ENCODE measurements at places on chromosomes 2 and 18. TPM values are rescaled to one million over a fixed set of nuclear protein-coding genes. Genes with fewer than 3 reads are reported as not detected.

DNA sequence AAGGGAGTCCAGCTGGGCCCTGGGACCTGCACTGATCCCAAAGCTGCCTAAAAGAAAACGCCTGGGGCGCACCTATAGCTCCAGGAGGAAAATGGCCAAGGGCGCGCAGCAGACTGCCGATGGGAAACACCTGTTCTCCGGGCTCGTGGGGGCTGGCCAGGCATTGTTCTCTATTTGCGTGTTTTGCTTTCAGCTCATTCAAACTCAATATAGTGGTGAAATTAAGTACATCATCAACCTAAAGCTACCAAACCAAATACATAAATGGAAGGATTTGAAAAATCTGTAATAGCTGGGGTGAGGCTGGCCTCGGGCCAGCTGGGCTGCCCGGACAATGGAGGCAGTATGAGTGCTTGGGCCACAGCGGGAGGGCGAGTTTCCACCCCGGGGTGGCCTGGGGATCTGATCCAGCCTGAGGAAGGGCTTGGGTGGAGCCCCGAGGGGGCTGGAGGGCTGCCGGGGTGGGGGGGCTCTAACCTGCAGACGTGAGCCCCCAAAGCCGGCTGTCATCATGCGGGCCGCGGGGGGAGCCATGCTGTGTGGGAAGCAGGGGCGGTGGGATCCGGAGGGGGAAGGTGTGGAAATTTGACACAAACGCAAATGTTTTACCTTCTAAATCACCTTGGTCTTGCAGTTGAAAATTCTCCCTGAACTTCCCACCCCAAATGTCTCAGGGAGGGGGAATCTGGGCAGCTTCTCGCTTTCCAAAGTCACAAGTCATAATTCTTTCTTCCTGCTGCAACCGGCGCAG is 77.6 kb downstream of the ASB1 start:
- DNase-seq = no peak

DNA sequence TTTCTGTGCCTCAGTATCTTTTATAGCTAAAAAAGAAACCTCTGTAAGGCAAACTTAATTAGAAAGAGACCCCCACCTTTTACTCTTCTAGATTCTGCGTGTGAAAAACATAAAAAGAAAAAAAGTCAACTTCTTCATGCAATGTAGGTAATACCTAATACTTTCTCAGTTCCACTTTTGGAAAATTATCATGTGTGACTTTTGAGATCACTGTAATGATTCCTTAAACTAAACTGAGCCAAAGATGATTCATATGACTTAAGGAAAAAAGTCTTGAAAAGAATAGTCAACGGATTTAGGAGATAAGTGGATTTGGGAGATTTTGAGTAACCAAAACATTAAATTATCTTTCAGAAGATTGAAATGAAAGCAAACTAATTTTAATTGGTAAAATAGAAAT is 48.9 kb downstream of the PLEKHA3 start:
- no peak for DNase-seq

DNA sequence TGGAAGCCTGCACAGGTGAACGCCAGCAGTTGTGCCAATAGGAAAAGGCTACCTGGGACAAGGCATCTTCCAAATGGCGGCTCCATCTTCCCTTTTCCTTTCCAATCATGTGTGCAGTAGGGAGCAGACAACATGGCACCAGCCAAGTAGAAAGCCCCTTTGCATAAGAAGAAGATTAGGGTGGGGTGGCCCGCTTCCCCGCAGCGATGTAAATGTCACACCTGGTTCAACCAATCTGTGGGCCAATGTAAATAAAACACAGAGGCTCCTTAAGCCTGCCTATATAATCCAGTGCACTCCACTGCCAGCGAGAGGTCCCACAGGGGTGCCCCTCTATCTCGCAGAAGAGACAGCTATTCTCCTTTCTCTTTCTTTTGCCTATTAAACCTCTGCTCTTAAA is 468.4 kb upstream of the CRIM1 start:
- DNase-seq = no peak

DNA sequence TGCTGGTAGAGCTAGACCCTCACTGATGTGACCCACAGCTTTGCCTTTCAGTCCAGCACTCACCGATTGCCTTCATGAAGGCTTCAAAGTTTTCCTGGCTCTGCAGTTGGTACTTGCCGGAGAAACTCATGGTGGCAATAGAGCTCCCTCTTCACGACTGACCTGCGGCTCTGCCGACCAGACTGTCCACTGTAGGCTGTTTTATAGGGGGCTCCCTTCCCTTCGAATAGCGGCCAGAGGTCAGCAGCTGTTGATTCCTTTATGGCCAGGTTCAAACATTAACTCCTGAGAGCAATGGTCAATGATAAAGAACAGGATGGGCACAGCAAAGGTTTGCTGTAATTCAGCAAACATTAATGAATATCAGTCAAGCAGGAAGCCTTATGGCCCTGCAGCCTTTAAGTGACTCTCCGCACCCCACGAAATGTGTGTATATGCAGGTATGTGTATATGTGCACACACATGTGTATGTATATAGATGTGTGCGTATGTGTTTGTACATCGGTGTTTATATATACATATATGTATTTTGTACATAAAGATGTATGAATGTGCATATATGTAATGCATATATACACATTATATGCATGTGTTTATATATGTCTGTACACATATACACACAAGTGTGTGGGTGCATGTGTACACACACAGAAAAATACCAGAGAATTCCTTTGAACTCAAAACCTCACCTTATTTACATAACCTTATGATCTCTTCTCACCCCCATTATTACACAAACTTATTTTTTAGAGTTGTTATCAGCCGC is at the start of gene FABP1:
FABP1 (minus strand) TSS at position 175 of the 766 bp plus-strand sequence; CDS start at position 130, 45 bp downstream.
- DNase-seq = no peak

FHOD3 gene
- total RNA-seq = not detected

- DNase-seq = no peak
These were observed 109.7 kb downstream of the CLIP4 start for GRCh38 chr2:29224693-29225551.

GRCh38 chr18:3760741-3761140 is 310.8 kb downstream of the TGIF1 start:
- DNase-seq = no peak

- peak; percentile 84 for DNase-seq
These were observed 1.1 kb downstream of the HK2 start for GRCh38 chr2:74834792-74835755.

PIKFYVE gene
- 22.4 TPM for total RNA-seq

- no peak for DNase-seq
These were observed 43.7 kb upstream of the SLC35G4 start for GRCh38 chr18:11565716-11566115.

- no peak for DNase-seq
These were observed 32.1 kb downstream of the PDIA6 start for GRCh38 chr2:10780491-10780820.

CAPN14 gene
- 0.39 TPM for total RNA-seq

GRCh38 chr2:154814856-154815255 is 116.4 kb downstream of the KCNJ3 start:
- no peak for DNase-seq

- DNase-seq = no peak
These were observed 135.7 kb downstream of the ARHGAP28 start for GRCh38 chr18:6865251-6865650.

- no peak for DNase-seq
These were observed 81.5 kb upstream of the STON1 start for GRCh38 chr2:48448274-48449061.

GRCh38 chr18:10057401-10057893 is 143.6 kb downstream of the VAPA start:
- DNase-seq = no peak

GRCh38 chr18:9649164-9649540 is 34.8 kb upstream of the PPP4R1 start:
- no peak for DNase-seq

DNA sequence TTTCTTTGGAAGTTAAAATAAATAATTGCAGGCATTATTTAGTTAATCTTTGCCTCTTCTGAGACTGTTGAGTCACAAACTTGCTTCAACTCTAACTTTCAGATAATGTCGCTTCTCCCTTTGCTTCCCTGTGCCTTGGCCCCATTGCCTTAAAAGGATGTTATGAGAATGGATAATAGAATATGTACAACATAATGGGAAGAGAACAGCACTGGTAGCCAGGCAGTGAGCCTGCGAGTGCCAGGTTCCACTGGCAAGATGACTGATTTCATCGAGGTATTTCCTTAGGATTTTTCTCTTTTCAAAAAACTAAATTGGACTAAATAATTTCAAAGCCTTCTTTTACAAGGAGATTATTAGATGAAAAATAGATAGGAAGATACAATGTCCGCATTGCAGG is 420.9 kb downstream of the TGIF1 start:
- no peak for DNase-seq

TMEM37 gene
- total RNA-seq = not detected

GRCh38 chr2:238843476-238843875 is 4.4 kb upstream of the TWIST2 start:
- DNase-seq = no peak

DNA sequence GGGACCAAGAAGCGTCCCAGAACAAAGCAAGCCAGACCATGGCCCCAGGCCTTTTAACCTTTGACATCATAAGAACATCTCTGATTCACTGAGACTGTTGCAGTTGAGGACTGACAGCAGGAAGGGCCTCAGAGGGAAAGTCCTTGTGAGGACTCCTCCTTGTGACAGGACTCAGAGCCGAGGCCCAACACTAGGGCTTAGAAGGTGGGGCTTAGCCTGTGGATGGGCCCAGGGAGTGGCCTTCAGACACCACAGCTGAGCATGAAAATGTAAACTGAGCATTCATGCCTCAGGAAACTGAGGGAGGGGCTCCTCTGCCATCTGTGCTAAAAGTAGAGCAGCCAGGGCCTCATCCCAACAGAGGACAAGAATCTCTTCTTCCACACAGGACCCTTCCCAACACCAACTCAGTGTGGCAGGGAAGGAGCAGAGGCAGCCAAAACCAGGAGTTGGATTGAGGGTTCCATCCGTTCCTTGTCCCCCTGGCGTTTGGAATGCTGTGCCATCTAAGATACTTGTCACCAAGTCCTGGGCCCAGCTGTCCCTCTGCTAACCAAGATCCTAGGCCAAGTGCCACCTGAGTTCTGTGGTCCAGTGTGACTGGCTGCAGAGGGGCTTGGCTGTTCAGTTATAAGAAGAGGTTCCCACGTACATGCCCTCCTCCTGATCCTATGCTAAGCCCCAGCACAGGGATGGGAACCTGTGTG is 37.5 kb upstream of the CAB39 start:
- DNase-seq = no peak

CTAGE1 gene
- total RNA-seq = not detected

WNT6 gene
- 0.40 TPM for total RNA-seq

DNA sequence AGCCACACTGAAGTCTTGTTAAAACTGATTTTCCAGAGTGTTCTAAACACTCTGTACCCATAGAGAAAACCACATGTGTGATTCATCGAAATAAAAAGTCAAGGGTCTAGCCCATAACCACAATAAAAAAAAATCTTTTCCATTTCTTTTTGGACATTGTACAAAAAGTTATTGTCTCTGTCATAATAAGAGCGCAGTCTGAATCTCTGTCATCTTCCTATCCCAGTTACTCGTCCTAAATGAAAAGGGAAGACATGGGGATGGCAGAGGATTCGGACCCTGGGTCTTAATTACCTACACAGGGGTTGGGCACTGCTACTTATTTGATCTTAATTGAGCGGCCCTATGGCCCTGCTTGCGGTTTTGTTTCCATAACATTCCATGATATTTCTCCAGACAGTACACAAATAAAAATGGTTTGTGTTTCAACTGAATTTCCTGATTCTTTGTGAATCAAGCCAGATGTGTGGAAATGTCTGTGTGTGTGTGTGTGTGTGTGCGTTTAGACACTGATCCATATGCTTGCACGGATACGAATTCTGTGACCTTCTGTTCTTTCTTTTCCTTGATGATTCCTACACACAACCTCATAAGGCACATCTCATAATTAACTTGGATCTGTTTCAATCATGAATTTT is 133.4 kb upstream of the SPATS2L start:
- DNase-seq = no peak

GRCh38 chr2:69490486-69490885 is 53.3 kb upstream of the NFU1 start:
- DNase-seq = peak; percentile 62

SLC9A4 gene
- total RNA-seq = not detected

DNA sequence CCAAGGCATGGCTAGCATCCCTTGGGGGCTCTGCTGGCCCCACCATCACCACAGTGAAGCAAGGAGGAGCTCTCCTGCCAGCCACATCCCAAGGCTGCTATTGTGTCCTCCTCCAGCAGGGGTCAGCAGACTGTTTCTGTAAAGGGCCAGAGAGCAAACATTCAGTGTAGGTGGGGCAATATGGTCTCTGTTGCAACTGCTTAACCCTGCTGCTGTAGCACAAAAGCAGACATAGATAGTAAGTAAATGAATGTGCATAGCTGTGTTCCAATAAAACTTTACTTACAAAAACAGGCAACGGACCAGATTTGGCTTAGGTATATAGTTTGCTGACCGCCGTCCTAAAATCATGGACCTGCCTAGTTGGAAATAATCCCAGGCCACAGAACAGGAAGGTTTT is 36.4 kb upstream of the ZBTB7C start:
- peak; percentile 82 for DNase-seq

RFTN2 gene
- total RNA-seq = not detected

DNA sequence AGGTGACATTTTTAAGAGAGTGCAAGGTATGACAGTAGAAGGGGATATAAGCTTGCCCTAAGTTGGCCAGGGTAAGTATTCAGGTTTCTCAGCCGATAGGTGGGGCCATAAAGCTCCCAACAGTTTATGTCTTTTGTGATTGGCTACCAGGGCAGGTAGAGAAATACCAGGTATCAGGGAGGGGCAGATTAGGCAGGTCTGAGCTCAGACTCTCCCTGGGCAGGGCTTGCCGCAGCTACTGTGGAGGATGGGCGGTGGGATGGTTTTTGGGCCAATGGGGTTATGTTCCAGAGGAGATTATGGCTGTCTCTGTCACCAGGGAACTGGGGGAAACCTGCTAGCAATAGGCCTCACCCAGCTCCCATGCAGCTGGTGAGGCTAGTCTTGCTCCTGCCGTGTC is 211.6 kb downstream of the PTH2R start:
- DNase-seq = no peak

GRCh38 chr2:20208476-20208859 is 16.5 kb downstream of the SDC1 start:
- DNase-seq = no peak

- no peak for DNase-seq
These were observed 296.7 kb downstream of the TNS1 start for GRCh38 chr2:217706095-217706494.

- DNase-seq = no peak
These were observed 30.6 kb upstream of the EPC2 start for GRCh38 chr2:148614014-148614321.

SCN1A gene
- total RNA-seq = not detected

PIEZO2 gene
- total RNA-seq = not detected

- no peak for DNase-seq
These were observed 244.7 kb downstream of the KCNS3 start for GRCh38 chr2:18123211-18123570.

Measured in activated CD4-positive, alpha-beta memory T cell treated with anti-CD3 and anti-CD28 coated beads for 36 hours (primary cell).